ENCODE measurements at places on chromosomes 5 and 9.

DNA sequence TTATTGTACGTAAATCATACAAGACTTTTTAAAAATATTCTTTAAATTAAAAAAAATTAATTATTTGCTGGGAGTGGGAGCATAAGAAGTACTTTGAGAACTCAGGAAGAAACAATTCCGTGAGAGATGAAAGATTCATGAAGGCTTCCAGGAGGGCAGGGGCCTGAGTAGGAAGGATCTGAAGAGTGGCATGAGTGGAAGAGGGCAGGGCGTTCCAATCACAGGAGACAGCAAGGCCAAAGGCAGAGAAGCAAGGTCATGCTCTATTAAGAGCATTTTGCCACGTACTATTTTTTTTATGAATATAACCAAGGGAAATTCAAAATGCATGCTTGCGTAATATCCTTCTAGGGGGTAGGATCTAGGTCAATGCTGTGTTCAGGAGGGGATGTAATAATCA lies 265.5 kb downstream of the ZNF608 start:
- DNase-seq, result no peak

GRCh38 chr9:89942643-89943042 lies 337.8 kb downstream of the GADD45G start:
- DNase-seq, result no peak

- DNase-seq, result no peak
Observed at GRCh38 chr9:113427629-113428028, 17.1 kb downstream of the C9orf43 start.

DNA sequence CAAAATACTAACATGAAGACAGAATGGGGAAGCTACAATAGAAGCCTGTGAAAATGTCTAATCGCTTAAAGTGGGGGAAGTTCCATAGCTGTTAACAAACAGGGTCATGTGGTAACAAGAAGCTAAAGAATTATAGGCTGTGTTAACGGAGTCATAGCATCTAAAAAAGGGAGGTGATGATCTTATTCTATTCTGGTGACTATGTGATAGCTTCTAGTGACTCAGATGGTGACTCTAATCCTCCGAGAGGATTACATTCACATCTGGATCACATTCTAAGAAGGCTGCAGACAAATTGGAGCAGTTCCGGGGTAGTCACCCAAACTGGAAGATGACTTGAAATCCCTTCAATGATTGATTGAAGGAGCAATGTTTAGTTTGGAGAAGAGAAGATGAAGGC lies 142.1 kb downstream of the LIFR start:
- DNase-seq, result no peak

DNA sequence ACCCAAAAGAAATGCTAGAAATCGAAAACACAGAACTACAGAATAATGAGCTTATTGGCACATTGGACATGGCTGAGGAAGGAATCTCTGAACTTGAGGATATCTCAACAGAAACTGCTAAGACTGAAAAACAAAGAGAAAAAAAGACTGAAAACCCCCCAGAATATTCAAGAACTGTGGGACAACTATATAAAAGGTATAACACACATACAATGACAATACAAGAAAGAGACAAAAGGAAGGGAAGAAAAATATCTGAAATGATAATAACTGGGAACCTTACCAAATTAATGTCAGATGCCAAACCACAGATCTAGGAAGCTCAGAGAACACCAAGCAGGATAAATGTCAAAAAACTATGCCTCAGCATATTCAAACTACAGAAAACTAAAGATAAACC lies 68.6 kb upstream of the TNPO1 start:
- DNase-seq, result no peak

DNA sequence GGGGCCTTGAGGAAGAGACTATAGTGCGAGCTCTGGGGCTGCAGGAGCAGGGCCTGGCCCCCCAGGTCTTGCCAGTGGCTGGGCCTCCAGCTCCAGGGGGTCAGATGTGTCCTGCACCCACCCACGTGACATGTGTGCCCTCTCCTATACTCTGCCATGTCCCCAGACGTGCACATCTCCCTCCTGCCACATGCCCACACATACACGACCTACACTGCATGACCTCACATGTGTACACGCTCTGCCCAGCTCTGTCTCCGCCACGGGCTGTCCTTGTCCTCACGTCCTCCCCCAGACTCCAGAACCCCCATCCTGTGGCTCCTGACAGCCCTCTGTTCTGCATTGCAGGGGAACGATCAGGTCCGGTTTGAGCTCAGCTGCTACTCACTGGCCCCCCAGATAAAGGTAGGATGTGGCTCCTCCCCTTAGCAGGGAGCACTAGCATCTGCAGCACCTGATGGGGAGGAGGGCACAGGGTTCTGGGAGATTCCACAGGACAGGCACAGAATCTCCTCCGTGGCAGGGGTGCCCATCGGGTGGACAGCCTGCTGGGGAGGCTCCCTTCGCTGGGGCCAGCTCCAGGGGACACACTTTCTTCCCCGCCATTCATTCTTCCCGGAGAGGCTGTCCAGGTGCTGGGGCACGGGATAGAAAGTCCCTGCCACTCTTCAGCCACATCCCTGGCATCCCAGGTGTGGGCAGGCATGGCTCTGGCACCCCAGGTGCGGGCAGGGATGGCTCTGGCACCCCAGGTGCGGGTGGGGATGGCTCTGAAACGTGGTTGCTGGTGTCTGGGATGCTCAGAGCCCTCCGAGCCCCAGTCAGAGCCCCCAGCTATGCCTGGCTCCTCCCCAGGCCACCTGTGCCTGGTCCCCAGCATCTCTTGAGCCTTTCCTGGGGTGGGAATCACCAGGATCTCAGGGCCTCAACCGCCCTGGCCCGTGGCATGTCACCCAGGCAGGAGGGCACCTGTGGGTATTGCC lies 19.3 kb downstream of the ASS1 start:
- DNase-seq, result no peak

DNA sequence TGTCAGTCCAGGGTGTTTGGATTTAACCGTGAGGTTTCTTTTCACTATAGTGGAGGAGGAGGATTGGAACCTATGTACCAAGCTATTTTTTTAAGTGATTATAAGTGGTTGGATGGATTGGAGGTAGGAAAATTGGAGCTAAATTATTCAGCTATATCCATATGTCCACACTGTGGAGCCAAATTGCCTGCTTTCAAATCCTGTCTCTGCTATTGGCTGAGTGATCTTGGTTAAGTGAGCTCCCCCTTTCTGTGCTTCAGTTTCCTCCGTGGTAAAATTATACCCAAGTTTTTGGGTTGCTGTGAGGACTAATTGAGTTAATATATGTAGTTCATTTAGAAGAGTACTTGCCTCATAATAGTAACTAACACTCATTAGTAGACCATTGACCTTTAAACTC lies 2.5 kb downstream of the CENPP start:
- no peak for DNase-seq

GRCh38 chr5:167001246-167001645 lies 1290.2 kb upstream of the WWC1 start:
- DNase-seq, result no peak

DNA sequence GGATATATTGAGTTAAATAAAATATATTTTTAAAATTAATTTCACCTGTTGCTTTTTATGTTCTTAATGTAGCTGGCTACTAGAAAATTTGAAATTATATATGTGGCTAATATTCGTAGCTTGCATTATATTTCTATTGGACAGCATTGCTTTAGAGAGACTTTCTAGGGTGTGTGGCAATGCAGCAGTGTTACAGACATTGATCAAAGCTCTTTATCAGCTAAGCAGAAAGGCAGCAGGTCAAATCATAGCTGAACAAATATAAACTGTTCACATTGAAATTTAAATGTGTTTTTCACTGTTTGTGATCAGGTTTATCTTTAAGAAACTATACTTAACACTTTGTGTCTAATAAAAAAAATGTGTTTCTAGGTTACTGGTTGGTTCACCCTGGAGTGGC lies 52.6 kb downstream of the ITGA2 start:
- DNase-seq, result no peak

DNA sequence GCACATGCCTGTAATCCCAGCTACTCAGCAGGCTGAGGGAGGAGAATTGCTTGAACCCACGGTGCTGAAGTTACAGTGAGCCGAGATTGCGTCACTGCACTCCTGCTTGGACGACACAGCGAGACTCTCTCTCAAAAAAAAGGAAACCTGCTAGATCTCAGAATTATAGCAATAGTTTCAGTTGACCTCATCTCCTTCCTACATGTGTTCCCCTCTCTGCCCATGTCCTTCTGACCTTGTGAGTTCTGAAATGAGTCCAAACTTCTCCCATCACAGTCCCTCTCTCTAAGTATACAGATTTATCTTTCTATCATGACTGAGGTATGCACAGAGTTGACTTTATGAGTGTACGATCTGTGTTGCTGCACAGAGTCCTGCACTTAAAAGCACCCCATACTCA lies 44.6 kb upstream of the SHOC1 start:
- DNase-seq, result no peak

- DNase-seq, result no peak
Observed at GRCh38 chr5:98909363-98909762, 19.4 kb downstream of the CHD1 start.

- no peak for DNase-seq
Observed at GRCh38 chr5:89878140-89879132, 531.1 kb downstream of the CETN3 start.

DNA sequence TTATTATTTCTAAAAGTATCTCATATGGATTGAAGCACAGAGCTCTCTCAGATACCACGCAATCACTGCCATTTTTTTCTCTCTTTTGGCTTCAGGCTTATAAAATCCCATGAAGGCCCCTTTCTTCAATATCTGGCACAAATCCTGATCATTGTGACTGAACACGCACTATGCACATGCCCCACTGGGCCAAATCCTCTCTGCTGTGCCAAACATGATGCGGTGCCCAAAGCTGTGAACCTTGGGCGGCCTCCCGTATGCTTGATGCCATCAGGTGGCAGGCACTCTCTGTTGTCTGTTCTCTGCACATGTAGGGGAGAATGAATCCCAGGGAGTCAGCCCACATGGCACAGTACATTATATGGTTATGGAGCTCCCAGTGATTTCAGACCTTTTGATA lies 375.0 kb upstream of the RGMB start:
- no peak for DNase-seq

DNA sequence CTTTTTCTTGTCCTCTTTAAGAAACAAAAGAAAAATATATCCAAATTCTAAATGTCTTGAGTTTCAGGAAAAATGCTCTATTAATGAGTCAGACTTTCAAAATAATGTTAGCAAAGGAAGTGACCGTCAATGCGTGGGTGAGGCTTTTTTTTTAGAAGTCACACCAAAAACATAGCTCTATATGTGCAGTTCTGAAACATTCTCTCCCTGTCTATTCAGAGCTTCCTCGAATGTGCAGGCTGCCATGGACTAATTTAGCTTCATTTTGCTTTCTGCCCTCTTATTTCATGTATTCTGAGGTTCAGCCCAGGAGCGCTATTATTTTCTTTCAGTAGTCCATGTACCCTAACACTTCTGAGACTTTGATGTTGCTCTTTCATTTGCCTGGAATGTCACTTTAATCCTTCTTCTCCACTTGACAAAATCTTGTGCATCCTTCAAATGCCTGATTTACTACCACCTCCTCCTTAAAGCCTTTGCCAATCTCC lies 72.5 kb upstream of the RASA1 start:
- DNase-seq, result no peak

DNA sequence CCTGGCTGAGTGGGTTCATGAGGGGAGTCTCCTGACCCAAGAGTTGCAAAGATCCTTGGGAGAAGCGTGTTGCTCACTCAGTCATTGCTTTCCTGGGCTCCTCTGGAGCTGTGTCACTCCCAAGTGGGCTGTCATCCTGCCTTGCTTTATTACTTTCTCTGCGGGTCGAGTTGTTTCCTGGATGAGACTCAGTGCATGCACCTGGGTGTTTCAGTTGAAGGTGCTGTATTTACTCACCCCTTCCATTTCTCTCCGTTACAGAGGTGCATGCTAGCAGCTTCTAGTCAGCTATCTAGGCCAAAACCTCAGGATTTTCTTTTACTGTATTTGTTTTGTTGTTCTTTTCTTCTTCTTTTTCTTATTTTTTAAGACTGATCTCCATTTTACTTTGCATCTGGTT lies 785.5 kb upstream of the EDIL3 start:
- no peak for DNase-seq

DNA sequence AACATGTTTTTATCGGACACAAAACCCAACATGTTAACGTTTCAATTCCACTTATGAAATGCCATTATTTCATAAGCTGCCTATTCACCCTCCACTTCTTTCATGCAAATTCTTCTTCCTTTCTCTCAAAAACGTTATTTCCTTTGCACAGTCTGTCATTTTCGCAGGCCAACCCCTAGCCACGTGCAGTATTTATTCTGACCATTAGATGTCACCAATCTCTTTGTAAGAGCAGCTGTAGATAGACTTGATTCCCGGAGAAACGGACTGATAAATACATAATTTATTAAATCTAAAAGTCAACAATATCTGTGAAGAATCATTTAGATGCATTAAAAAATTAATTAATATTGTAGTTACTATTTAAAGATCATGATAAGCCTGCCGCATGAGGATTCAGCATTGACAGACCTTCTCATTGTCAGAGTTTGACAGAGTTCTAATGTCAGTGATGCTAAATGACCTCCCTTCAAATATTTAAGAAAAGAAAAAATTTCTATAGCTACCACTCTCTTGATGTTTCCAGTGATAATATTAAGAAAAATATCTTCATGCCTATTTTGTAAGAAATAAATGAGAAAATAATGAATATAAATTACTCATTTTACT lies 933.6 kb downstream of the CDH12 start:
- DNase-seq, result no peak

GRCh38 chr5:79471556-79471955 lies 42.4 kb downstream of the HOMER1 start:
- DNase-seq, result no peak
